ENCODE measurements at places on chromosomes 3 and 15. TPM values are rescaled to one million over a fixed set of nuclear protein-coding genes. Genes with fewer than 3 reads are reported as not detected.

Gene ALPK3
- total RNA-seq, result 0.81 TPM

Gene PGBD4
- total RNA-seq, result 0.69 TPM

Gene DET1
- 7.7 TPM for total RNA-seq

Gene REC114
- total RNA-seq, result not detected

Gene EBLN2
- total RNA-seq, result 4.3 TPM

Gene KCNAB1
- 0.42 TPM for total RNA-seq

Gene TM6SF1
- total RNA-seq, result 0.62 TPM

Gene KBTBD12
- total RNA-seq, result not detected

Gene VWA5B2
- total RNA-seq, result not detected

Gene ISLR2
- total RNA-seq, result 5.7 TPM

Data from H7 (cell line).